NCI-H748 treated with DMSO at 0.1 percent for 48 hours (cell line): ENCODE measurements at places on chromosomes 3 and 15.
A peak's percentile ranks its signal among the peaks of the same experiment; 100 is the strongest.

DNA sequence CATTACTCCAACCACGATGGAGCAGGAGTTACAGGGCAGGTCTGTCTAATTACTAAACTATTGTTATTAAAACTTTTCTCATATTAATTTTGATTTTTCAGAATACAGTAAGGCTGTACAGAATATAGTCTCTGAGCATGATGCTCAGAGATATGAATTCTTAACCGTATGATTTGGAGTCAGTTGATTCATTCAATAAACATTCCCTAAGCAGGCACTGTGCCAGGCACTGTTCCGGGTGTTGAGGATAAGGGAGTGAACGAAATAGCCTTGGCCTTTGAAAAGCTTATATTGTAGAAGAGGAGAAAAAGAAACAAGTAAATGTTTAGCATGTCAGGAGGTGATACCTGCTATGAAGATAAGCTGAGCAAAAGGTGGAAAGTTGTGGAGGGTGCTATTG, 187.3 kb downstream of the KCNAB1 start:
- no peak for DNase-seq

- no peak for DNase-seq
Measured at GRCh38 chr3:15823092-15823491, 25.3 kb upstream of the ANKRD28 start.

DNA sequence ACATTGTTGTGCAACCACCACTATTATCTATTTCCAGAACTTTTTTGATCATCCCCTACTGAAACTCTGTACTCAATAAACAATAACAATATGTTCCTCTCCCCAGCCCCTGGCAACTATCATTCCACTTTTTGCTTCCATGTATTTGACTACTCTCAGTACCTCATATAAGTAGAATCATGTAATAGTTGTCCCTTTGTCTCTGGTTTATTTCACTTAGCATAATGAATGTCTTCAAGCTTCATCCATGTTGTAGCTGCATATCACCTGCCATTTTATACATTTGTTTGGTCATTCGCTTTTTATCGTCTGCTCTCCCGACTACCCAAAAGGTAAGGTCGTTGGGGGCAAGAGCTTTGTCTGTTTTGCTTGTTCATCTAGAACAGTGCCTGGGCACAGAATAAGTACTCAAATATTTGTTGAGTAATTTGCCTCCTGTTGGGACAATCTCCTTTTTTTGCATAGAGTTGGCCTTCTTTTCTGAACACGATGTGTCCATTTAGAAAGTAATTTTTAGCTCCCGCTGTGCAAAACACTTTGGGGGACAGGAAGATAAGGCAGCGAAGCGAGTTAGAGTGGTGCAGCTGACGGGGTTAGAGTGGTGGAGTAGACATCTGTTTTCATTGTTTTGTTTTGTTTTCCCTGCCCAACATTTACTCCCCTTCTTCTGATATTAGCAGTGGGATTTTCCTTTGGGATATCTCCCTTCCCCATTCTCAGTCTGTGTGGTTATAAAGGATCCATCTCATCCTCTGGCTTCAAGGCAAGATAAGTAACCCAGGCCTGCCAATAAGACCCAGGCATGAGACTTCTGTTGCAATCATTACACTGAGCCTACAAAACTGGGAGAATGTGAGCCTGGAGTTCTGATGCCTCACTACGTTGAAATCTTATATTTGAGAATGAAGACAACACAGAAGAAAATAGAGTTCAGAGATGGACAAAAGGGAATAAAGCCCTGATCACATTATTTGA, 83.4 kb upstream of the RNU6-1 start:
- peak; percentile 99 for DNase-seq

DNA sequence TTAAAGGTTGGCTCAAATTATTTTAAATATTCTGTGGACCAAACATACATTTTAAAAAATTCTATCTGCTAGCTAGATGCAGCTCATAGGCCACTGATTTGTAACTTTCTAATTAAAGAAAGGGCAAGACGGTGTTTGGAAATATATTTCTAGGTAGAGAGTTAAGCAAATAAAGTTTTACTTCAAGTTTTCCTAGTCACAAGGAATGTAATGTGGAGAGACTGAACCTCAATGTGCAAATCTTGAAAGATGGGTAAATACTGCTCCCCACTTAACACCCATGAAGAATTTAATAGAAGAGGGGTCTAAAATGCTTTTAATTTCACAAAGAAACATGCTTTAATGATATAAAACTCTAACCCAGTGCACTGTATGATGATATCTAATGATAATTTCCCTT, 175.2 kb downstream of the TIGIT start:
- no peak for DNase-seq

GRCh38 chr3:117962750-117963149, 1071.9 kb downstream of the IGSF11 start:
- DNase-seq, result no peak

GRCh38 chr3:65548848-65549625, 489.7 kb downstream of the MAGI1 start:
- DNase-seq, result peak; percentile 13
